ENCODE measurements at places on chromosomes 7 and 10.

- no peak for DNase-seq
These were observed 16.2 kb downstream of the ATG9B start for GRCh38 chr7:151008143-151008510.

DNA sequence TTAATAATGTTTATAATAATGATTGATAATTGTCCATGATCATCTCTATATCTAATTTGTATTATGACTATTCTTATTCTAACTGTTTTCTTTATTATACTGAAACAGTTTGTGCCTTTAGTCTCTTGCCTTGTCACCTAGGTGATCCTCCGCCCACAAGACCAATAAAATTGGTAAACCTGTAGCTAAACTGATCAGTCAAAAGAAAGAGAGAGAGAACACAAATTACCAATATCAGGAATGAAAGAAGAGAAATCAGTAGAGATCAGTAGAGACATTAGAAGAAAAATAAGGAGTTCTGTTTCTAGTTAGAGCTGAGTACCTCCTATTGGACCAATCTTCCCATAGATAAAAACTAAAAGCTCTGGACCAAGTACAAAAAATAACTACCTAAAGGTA is 6.1 kb upstream of the COA1 start:
- no peak for DNase-seq

DNA sequence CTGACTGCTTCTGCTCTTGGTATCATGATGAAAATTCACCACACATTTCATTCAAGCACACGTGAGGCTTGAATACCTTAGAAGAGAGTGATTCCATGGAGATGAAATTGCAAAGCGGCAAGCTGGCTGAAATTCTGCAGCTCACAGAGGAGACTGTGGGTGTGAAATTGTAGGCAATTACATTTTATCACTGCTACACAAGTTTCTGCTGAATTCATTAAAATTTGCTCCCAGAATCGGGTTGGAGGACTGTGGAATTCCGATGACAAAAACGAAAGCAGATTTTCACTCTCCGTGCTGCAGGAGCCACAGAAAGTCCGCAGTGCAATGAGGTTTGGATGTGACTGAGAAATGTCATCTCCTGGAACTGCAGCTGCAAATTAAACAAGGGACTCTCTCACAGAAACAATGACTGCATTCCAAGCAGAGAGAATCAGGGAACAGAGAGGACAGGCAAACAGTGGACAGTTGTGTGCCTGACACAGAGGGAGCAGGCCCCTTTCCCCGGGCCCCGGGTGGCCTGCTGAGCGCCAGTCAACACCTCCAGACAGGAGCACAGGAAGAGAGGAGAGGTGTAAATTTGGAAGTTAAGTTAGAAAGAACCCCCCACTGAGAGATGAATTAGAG is 109.1 kb downstream of the C10orf90 start:
- DNase-seq = peak; percentile 71

- no peak for DNase-seq
These were observed 37.8 kb upstream of the DIP2C start for GRCh38 chr10:727162-727790.

DNA sequence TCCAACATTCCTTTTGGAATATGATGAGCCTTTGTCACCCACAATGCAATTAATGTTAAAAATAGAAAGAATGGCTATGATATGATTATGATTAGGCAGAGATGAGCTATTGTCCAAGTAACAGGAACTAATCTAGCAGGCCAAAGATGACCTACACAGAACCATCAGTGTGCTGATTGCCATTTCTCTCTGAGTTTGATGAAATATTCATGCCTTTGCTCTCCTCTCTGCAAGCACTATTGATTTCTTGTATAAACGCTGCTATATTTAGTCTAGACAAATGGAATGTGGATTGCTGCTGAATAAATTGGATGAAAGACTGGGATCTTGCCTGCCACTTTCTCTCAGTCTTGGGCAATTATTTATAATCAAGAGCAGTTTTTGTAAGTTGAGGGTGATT is 85.4 kb downstream of the HDAC9 start:
- no peak for DNase-seq

- no peak for DNase-seq
These were observed 23.6 kb upstream of the HBP1 start for GRCh38 chr7:107145067-107145838.

DNA sequence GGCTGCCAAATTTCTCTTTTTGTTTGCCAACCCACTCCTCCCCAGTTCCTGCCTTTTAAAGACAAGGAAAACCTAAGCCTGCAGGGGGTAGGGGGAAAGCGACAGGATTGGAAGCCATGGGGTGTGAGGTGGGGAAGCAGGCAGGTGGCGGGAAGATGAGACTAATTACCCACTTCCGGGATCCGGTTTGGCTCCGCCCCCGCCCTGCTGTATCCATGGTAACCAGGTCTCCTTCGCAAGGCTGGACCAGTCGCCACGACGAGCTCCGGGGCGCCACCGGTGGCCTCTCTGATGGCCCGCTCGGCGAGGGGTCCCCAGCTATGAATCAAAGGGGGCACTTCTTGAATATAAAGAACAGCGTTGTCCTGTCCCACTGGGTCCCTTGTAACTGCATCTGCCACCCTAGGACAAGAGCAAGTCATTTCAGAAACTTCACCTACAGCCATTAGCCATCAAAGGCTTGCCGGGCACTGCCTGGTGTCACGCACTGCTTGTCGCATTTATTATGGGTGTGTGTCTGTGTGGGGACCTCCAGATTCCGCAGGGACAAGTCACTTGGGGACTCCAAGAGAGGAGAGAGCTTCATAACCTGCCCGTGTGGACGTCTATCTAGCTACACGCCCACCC is 55.4 kb upstream of the LMTK2 start:
- DNase-seq = no peak

DNA sequence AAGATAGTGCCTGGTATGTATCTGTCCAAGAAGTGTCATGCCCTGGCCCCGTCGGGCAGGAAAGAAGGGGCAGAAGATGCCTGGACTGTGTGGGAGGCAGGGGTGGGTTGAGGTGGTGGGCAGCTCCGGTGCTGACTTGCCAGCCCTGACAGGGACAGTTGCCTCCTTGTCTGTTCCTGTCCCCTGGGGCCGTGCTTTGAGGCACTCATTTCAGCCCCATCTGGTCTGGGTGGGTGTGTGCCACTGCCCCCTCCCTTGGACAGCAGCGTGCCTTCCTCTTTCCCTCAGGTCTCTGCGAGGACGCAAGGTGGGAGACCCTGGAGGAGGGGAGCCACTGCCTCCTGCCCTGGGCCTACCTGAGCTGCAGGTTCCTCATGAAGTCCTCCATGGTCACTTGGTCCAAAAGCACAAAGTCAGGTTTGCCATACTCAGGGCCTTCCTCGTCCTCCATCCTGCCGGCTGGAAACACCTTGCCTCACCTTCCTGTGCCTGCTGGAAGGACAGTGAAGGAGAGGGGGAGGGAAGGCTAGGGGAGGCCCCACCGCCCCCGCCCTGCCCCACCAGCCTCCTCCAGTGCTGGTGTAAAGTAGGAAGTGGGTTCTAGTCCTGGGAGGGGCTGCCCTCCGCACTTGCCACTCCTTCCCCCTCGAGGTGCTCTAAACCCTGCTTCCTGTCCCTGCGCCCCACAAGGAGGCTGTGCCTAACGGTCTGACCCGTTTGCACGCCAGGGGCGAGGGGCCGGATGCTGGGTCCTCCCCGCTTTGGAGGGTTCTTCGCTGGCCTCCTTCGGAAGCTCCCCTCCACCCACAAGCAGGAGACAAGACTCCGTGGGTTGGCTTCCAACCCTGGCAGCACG is at the start of gene MYO1G:
TSS of gene MYO1G (minus strand) at position 505 of the 856 bp plus-strand sequence. CDS start at position 451, 54 bp downstream.
- no peak for DNase-seq

- DNase-seq = no peak
These were observed 22.6 kb upstream of the CREB5 start for GRCh38 chr7:28389504-28390395.

GRCh38 chr7:152162287-152162686 is 136.8 kb downstream of the GALNT11 start:
- no peak for DNase-seq

GRCh38 chr7:133697585-133697984 is 429.6 kb upstream of the LRGUK start:
- no peak for DNase-seq

GRCh38 chr10:42553064-42553407 is 85.3 kb downstream of the ZNF33B start:
- DNase-seq = no peak

DNA sequence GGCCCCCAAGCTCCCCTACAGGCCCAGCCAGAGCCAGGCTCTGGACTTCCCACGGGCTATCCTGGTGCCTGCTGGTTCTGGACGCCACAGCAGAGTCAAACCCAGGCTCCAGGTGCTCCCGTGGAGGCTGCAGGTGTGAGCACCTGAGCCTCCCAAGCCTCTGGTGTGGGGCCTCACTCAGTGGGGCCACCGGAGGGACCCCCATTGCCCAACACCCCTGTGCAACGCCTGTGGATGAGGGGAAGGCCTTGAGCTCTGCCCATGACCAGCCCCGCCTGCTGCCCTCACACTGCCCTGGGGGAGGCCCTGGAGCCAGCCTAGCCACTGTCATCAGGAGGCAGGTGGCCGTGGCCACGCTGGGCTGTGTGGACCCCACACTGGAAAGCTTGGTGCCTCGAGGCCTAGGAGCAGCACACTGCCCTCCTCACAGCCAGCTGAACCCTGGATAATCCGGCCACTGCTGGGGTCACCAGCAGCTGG is 229.3 kb downstream of the MAD1L1 start:
- DNase-seq = no peak

DNA sequence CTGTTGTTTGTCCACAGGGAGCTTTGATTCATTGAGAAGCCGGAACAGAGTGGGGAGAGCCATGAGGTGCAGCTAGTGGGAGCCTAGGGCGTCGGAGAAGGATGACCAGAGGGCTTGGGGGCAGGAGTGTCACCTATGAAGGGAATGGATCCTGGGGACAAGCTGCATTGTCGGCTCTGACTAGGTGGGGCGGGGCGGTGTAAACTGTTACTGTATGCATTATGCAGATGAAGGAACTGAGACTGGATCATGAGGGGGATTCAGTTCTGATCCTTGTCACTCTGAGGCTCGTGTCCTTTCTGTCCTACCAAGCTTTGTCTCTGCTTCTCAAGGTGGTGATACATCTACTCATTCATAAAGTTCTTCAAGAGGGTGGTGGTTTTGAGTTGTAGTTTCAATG is 39.9 kb upstream of the MMD2 start:
- no peak for DNase-seq

DNA sequence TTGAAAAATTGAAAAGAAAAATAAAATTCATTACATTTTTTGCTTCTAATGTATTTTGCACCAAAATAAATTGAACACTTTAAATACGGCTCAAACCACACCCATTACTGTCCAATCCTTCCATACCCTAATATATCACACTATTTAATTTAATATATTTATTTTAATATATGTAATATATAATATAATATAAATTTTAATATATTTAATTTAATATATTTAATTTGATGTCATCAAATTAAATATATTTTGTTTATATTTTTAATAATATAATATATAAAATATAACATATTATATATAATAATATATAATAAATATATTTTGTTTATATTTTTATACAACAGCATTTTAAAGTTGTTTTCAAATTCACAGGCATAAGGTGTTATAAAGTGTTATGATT is 15.7 kb upstream of the POU6F2 start:
- no peak for DNase-seq

DNA sequence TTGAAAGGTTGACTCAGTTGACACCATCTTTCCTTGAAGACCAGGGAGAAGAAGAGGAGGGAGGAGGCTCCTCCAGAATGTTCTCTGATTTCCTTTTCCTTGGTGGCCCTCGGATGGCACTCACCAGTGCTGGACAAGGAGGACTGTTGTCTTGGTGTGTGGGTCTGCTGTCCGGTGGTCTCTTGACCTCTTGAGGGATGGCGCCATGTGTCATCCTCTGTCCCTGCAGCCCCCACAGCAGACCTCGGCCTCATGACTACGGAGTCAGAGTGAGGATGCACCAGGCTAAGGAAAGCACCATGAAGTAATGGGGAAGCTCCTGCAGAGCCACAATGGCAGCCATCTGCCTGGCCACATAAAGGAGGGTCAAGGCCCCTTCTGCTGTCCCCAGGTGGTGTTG is 475.0 kb downstream of the GLRX3 start:
- no peak for DNase-seq

DNA sequence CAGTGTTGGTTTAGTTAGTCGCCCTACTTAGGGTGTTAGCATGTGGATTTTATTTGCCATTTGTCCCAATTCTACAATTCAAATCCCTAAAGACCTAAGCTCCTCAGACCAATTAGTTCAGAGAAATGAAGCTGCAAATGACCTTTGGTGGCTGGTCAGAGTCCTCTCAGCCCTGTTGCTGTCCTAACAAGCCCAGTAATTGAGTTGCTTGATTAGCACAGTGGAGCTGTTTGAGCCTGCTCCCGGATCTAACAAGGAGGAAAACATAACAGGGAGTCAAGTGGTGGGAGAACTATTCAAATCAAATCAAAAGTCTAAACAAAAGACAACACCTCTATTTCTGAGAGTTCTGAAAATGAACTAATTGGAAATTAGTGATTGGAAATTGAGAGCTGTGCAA is 22.1 kb downstream of the ZDHHC6 start:
- DNase-seq = no peak

DNA sequence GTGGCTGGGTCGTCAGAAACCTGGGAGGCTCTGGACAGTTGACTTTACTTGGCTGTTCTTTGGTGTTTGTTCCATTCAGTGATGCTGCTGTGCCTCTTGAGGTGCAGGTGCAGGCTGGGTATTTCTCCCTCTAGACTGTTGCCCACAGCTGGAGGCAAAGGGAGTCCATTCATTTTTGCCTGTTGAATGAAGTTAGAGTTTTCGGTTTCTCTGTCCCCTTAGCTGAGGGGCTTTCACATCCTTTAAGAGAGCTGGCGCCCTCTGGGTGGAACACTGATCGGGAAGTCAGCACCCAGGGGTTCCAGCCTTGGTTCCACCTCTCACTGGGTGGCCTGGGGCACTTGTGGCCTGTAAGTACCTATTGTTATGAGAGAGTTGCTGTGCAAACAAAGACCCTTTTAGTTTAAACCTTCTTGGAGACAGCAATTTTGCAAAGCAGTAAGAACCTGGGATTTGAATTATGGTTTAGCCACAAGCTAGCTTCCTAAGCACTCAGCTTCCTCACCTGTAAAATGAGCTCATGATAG is 67.2 kb downstream of the GRK5 start:
- no peak for DNase-seq

- DNase-seq = no peak
These were observed 15.4 kb downstream of the ZNF316 start for GRCh38 chr7:6652446-6653011.
